A172 (cell line): ENCODE measurements at places on chromosomes 16 and 17. TPM values are rescaled to one million over a fixed set of nuclear protein-coding genes. Genes with fewer than 3 reads are reported as not detected.

Gene GP1BA
- 0.17 TPM in 1 of 2 replicates, not detected in the other for total RNA-seq

Gene TBC1D26
- not detected in 2 replicates for total RNA-seq

Gene GP2
- not detected in 2 replicates for total RNA-seq

Gene SUPT6H
- 52.7 and 55.8 TPM in 2 replicates for total RNA-seq

Gene CRYM
- 0.67 and 0.78 TPM in 2 replicates for total RNA-seq

Gene CACNG4
- total RNA-seq = 17.2 and 26.1 TPM in 2 replicates

Gene RAI1
- 5.9 and 8.8 TPM in 2 replicates for total RNA-seq

Gene CDRT15
- total RNA-seq = not detected in 2 replicates

Gene SSTR5
- total RNA-seq = not detected in 2 replicates

Gene CCL2
- total RNA-seq = 26.2 and 27.3 TPM in 2 replicates

Gene NPB
- total RNA-seq = 0.77 and 1.8 TPM in 2 replicates

Gene TERB1
- total RNA-seq = 0.07 TPM in 1 of 2 replicates, not detected in the other

Gene FAM117A
- total RNA-seq = 4.6 and 12.0 TPM in 2 replicates

Gene ITGB3
- not detected in 2 replicates for total RNA-seq

DNA sequence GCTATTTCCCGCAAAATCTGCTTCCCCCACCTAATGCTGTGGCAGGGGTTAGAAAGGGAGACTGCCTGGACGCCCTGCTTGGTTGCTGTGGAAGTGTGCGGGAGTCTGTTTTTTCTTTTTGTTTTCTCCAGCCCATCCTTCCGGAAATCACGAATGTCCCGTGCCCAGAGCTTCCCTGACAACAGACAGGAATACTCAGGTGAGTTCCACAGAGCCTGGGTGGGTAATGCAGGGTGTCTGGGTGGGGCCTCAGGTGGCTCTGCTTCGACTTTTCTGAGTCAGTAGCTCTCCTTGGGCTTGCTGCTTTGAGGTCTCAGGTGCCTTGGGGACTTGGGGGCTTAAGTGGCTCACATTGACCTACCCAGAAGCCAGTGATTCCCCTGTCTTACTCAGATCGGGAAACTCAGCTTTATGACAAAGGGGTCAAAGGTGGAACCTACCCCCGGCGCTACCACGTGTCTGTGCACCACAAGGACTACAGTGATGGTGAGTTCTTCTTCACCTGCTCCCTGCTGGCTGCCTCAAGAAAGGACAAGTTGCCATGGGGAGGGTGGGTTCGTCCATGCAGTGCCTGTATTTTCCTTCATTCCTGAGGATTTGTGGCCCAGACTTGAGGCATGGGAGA, 11.4 kb downstream of the LIMD2 start:
- no peak for DNase-seq

- no peak for DNase-seq
Measured at GRCh38 chr17:14513835-14514234, 213.0 kb downstream of the HS3ST3B1 start.

DNA sequence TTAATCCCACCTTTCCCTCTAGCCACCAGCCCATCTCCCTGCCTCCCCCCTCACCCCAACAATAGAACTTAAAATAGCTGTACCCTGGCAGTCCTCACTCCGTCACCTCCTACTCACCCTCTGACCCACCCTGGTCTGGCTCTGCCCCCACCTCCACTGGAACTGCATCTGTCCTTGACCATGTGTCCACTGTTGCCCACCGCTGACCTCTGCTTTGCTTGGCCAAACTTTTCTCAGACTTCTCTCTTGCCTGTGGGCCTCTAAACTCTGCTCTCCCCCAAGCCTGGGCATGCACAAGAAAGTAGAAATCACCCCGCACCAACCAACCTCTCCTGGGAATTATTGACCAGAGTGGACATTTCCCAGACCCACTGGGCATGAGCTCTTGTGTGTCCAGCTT, 169.8 kb downstream of the WSCD1 start:
- no peak for DNase-seq

GRCh38 chr17:44781551-44782325, 22.9 kb downstream of the ADAM11 start:
- DNase-seq = no peak

- DNase-seq = peak; percentile 85
Measured at GRCh38 chr16:80174416-80174815, 366.4 kb upstream of the DYNLRB2 start.

GRCh38 chr17:57909551-57909950, 45.7 kb downstream of the CUEDC1 start:
- no peak for DNase-seq

GRCh38 chr17:60127068-60128064, 22.4 kb upstream of the CA4 start:
- no peak for DNase-seq

- DNase-seq = no peak
Measured at GRCh38 chr16:72427783-72428331, 255.9 kb upstream of the PMFBP1 start.

- no peak for DNase-seq
Measured at GRCh38 chr16:7550096-7550495, 217.5 kb downstream of the RBFOX1 start.

DNA sequence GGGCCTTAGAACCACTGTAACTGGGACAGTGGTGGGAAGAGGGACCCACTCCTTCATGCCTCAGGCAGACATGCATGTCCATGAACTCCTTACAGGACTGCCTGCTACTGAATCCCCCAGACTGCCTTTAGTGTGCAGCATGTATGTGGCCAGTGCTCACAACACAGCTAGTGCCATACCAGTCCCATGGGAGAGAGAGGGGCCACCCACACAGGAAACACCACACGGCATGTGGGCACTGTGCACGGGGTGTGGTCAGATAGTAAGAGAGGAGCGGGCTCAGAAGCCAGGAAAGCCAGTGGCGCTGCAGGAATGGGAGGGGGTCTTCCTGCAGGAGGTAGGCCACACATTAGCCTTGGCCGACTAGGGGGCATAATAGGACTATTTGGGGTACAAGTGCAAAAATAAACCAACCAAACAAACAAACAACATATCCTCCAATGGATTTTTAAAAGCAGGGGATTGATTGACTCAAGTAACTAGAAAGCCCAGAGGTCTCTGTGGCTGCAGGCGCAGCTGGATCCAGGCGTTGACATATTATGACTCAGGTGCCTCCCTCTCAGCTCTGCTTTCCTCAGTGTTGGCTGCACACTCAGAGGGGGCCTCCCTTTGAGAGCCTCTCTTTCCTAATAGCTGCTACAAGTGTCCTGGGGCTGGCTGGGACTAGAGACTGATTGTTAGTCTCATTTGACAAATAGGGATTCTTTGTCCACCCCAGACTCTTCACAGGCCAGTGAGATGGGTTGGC, 104.4 kb downstream of the AMFR start:
- DNase-seq = no peak

GRCh38 chr17:6994666-6995256, 1.1 kb upstream of the ALOX12 start:
- DNase-seq = no peak

GRCh38 chr17:48012151-48012520, 25.5 kb downstream of the COPZ2 start:
- DNase-seq = no peak

DNA sequence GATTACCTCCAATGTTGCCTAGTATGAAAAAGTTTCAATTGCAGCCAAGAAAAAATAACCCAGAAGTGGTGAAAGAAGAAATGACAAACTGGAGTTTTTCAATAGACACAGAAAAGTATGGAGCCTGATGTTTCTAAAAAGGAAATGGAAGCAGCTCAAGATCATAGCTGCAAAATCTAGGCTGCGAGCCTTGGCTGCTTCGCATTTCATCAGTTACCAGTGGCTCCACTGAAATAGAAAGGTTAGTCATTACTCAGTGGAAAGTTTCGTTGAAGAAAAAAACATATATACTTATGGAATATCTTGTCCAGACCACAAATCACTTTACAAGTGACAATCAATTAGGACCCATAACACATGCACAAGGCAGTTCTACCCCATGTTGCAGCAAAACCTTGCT, 206.8 kb upstream of the SOX9 start:
- DNase-seq = no peak

GRCh38 chr16:21277927-21278706, at the start of gene CRYM:
CRYM (minus strand) TSS chr16:21278290; CDS start chr16:21278251, 39 bp downstream.
- peak; percentile 40 for DNase-seq

- no peak for DNase-seq
Measured at GRCh38 chr16:17691106-17691898, 220.5 kb upstream of the XYLT1 start.

DNA sequence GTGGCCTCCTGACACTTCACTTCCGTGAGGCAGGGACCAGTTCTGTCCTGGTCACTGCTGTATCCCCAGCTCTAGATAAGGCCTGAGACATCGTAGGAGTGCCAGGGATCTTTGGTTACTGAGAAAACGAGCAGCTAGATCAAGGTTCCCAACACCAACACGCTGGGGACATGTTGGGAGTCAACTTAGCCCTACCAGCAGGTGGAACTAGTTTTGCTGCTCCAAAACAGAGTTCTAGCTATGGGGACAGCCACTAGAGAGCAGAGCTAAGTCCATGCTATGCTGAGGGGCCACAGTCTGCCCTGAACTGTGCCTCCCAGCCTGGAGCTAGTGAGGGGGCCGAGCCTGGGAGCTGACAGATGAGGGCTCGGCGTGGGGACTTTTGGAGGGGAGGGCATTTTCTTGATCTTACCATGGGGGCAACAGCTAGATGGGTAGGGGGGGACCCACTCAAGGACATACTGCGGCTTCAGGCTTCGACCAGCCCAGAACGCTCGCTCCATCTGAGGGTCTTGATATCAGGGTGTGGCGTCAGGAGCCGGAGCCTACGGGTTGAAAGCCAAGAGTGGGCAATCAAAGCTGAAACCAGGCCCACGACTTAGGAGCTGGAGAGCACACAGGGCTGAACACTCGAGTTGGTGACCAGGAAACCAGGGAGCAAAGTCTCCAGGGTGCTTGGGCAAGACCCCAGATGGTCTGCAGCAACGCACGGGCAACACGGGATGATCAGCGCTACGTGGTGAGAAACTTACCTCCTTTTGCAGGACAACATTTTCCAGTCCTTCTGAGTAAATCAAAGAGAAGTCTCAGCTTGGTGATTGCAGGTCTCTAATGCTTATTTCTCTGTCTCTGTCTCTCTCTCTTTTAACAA, 13.4 kb downstream of the SNX20 start:
- DNase-seq = no peak

- DNase-seq = no peak
Measured at GRCh38 chr17:82105417-82105881, 7.4 kb upstream of the FASN start.

DNA sequence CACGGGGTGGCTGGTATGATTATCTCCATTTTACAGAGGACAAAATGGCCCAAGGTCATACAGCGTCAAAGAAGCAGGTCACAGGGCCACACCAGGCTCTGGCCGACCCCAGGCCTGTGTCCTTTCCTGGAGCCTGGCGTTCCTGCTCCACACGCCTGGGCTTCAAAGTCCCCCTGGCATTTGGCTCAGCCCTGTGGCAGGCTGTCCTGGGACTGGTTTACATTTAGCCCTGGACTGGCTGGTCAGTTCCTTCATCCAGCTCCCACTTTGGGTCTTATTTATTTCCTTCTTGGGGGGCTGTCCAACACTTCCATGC, 15.3 kb downstream of the TBX2 start:
- no peak for DNase-seq

- peak; percentile 72 for DNase-seq
Measured at GRCh38 chr16:346587-346986, 5.9 kb downstream of the AXIN1 start.

GRCh38 chr17:67575325-67575724, 142.4 kb upstream of the NOL11 start:
- no peak for DNase-seq

- DNase-seq = no peak
Measured at GRCh38 chr17:62860962-62861873, 53.1 kb upstream of the MARCHF10 start.

GRCh38 chr17:50767446-50767845, at the start of gene ANKRD40CL:
ANKRD40CL (minus strand) TSS chr17:50767518; CDS start chr17:50766913, 605 bp downstream.
- DNase-seq = no peak

DNA sequence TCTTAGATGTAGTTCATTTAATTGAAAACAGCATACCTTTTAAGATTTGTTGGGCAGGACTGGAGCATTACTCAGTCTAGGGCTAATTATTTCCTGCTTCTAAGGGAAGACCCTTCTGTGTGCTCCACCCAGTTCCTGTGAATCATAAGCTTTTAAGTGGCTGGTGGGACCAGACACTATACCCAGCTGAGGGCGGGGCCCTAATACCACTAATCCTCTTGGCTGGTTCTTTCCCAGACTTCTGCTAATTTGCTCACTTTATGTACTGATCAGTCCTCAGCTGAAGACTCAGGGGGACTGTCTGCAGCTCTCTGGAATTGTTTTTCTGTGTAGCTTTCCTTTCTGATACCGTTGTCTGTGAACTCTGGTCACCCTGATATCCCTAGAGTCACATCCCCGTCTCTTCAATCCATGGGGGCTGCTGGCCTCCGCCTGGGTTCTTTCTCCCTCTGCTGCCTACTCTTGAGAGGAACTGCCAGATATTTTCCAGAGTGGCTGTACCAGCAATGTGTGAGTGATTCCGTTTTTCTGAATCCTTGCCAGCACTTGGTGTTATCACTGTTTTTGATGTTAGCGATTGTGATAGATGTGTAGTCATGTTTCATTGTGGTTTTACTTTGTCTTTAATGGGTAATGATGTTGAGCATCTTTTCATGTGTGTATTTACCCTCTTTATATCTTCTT, 35.1 kb downstream of the MFSD11 start:
- peak; percentile 100 for DNase-seq

GRCh38 chr16:4958510-4959438, 644 bp downstream of the SEC14L5 start:
- DNase-seq = no peak
